GM23248 (cell line): ENCODE measurements at places on chromosomes 2 and 18. TPM values are rescaled to one million over a fixed set of nuclear protein-coding genes. Genes with fewer than 3 reads are reported as not detected.

DNA sequence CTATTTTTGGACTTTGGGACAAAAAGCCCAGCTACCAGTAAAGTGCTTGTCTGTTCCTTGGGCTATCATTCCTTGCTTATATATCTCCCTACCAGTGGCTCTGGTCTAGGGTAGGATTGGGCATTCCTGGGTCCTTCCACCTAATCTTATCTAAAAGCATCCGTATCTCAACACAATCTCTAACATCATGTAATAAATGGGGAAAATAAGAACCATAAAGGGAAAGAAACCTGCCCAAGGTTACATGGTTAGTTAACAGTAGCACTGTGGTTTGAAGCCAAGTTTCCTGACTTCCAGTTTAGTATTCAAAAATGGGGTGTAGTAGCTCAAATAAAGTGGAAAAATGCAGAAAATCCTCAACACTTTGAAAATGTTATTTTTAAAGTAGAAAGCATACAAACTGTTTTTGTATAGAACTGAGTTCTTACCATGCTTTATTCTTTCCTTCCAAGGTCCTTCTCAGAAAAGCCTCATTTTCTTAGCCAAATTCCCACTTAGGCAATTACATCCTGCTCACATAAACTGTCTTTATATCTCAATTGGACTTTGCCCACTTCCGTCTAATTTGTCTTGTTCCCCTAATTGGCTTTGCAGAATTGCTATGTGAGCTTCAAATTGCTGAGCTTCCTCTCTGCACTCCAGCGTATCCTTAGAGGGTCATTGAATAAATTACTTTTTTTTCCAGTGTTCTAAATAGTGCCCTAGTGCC, 273.1 kb upstream of the UBE2E3 start:
- DNase-seq, result no peak

Gene CFAP221
- total RNA-seq, result not detected in 2 replicates

DNA sequence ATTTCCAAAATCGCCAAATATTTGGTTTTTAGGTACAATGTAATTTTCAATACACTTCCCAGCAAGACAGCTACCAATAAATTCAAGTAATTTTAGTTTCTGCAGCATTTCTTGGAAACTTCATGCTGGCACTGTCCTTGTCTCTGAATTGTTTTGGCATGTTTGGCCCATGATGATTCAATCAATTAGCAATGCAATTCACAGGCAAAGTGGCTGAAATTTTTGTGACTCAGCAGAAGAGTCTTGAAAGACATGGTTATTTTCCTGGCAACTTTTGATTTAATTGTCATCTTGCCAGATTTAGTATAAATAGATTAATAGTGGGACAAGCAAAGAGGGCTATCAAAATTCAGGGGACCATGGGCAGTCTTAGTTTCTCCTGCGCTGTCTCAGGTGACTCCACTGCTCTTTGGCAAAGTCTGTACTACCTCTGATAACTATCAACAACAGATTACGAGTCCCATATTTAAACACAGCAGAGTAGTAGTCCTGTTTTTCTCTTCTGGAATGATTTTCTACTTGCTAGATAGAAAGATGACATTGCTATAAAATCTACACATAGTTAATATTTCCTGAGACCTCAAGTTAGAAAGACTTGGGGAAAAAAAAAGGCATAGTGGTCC, 88.9 kb upstream of the CYP26B1 start:
- DNase-seq, result peak; percentile 92

GRCh38 chr2:110729106-110729505, 3.3 kb upstream of the ACOXL start:
- DNase-seq, result no peak

DNA sequence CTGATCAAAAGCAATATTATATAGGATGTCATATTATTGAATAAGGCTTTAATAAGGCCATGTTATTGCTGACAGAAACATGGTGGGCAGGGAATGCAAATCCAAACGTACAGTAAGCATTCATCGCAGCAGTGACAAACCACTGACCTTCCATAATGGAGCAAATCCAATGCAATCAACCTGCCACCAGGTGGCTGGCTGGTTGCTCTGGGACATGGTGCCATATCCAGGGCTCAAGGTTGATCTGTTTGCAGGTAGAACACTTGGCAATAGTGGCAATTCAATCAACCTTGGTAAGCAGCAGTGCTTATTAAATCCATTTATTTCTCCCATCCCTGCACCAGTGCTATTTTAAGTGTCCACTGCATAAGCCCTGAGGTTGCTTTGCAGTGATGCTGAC, 75.4 kb downstream of the CERKL start:
- no peak for DNase-seq

DNA sequence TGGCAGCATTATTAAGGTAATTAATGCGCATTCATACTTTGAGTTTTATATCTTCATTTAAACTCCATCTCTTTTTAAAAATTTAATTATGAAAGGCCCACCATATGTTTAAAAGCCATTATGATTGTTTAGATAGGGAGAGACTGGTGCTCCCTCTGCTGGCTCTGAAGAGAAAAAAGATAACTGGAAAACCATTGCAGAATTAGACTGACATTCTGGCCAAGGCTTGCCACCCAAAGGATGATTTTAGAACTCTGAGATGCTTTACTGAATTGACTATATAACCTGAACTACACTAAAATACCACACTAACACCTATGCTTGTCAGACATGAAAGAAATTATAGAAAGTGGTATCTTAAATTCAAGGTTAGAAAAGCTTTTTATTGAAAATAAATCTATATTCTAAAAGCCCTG, 127.6 kb upstream of the SPOPL start:
- DNase-seq, result peak; percentile 64

GRCh38 chr2:165203689-165204559, at the start of gene SCN3A:
TSS of gene SCN3A (minus strand) at chr2:165204050. CDS start at chr2:165176394, 27,656 bp downstream.
- DNase-seq, result peak; percentile 69

Gene PRSS56
- total RNA-seq, result not detected in 2 replicates

- DNase-seq, result no peak
Measured at GRCh38 chr2:5379811-5380210, 312.4 kb upstream of the SOX11 start.

- DNase-seq, result no peak
Measured at GRCh38 chr2:235981631-235982030, 186.6 kb downstream of the GBX2 start.
